Lung (tissue), 17 donors: ENCODE measurements at places on chromosomes 11 and 22. TPM values are rescaled to one million over a fixed set of nuclear protein-coding genes. Genes with fewer than 3 reads are reported as not detected.
A peak's percentile ranks its signal among the peaks of the same experiment; 100 is the strongest.

GRCh38 chr11:1763336-1763795 lies 361 bp downstream of the CTSD start:
- H3K36me3 ChIP-seq, result peaks cover 33% of the 10 kb centered on the region
- H3K27me3 ChIP-seq, result no peaks in the 10 kb centered on the region
- peak overlapping the region; percentile 91 for H3K27ac ChIP-seq
- H3K4me1 ChIP-seq, result peaks cover 29% of the 10 kb centered on the region

GRCh38 chr11:132228746-132229325 lies 858.4 kb downstream of the NTM start:
- H3K27me3 ChIP-seq, result no peaks in the 10 kb centered on the region
- H3K27ac ChIP-seq, result no peak overlapping the region
- no peak for DNase-seq
- H3K36me3 ChIP-seq, result no peaks in the 10 kb centered on the region
- H3K4me1 ChIP-seq, result no peaks in the 10 kb centered on the region
- no peak overlapping the region for H3K4me3 ChIP-seq

Gene OR52I2
- polyA plus RNA-seq, result not detected

GRCh38 chr22:46457502-46458488 lies 79.6 kb downstream of the CELSR1 start:
- no peaks in the 10 kb centered on the region for H3K36me3 ChIP-seq
- peaks cover 4% of the 10 kb centered on the region for H3K4me1 ChIP-seq
- H3K4me3 ChIP-seq, result no peak overlapping the region
- no peak for DNase-seq
- no peak overlapping the region for H3K27ac ChIP-seq

DNA sequence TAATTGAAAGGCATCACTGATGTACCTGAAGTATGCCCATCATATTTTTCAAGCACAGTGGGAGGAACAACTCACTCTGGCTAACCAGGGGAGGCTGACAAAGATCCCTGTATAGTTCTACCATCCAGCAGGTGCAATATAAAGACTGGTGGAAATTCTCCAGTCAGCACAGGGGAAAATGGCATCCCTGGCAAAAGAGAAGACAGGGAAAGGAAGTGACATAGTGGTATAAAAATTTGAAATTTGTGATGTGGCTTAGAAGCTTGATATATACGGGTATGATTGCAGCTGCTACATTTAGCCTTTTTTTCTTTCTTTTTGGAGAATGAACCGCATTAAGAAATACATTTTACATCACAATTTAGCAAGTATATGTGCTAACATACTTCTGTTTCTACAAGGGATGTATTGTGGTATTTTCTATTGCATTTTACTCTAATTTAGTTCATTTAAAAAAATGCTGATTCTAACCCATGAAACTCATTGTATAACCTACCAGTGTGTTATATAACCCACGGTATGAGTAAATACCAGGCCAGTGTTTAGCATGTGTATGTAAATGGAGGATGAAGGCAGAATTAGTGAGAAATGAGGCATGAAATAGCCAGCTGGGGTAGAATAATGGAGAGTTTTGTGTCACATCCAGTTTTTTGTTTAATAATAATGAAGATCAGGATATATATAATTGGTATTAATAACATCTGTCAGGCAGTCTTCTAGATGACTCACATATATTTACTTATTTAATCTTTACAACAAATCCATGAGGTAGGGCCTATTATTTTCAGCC lies 186.1 kb downstream of the ARHGAP42 start:
- H3K4me1 ChIP-seq, result no peaks in the 10 kb centered on the region
- H3K36me3 ChIP-seq, result peaks cover 2% of the 10 kb centered on the region
- DNase-seq, result no peak
- no peak overlapping the region for H3K4me3 ChIP-seq

DNA sequence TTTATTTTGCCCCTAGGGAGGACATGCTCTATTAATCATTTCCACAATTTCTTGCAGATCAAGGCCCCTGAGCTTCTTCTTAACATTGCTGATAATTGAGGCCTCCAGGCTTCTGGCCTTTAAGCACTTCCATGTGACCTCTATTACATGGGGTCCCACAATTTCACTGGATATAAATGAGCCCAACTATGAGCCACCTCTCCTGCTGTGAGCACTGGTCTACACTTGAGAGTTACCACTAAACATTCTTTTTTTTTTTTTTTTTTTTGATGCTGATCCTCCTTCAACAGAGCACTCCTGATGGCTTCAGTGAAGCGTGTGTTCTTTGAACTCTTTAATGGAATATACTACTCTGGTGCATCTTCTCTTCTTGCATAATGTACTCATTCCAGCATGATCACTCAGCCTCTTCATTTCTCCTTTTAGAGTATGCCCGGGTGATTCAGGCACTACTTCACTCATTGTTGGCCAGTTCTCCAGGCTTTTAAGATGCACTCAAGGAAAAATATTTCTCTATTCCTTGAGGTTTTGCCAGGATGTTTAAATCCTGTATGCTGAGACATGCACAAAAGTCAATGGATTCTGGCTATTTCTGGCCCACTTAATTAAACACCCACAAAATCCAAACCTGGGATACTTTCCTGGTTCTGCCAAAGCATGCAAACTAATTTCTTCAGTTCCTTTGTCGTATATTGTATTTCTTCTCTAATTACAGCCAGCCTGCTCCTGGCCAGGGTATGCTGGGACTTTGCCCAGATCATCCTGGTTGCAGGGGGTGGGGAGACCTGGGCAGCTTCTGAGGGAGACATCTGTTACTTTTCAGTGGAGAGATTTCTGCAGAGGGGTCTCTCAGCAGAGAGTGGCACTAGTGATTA lies 257.8 kb upstream of the LUZP2 start:
- H3K27me3 ChIP-seq, result no peaks in the 10 kb centered on the region
- no peak overlapping the region for H3K4me3 ChIP-seq
- no peak overlapping the region for H3K27ac ChIP-seq

DNA sequence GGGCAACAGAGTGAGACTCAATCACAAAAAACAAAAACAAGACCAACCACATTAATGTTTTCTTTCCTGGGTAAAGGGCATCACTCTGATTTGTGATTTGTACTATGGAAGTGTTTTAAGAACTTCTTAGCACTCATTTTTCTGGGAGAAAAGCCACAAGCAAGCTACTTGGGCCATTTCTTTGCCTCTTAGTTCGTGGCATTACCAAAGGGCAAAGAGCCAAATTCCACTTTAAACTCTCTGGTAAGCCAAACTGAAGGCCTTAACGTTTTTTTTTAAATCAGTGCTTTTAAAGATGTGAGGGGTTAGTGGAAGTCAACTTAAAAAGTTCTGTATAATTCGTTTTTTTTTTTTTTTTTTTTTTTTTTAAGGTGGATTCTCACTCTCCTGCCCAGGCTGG lies 36.9 kb downstream of the CAT start:
- no peaks in the 10 kb centered on the region for H3K4me1 ChIP-seq
- no peaks in the 10 kb centered on the region for H3K27me3 ChIP-seq
- no peak for DNase-seq
- H3K27ac ChIP-seq, result no peak overlapping the region
- H3K4me3 ChIP-seq, result no peak overlapping the region
